ENCODE measurements at places on chromosomes 13 and 19.

GRCh38 chr19:36032251-36033104 lies at the start of gene CLIP3:
TSS of gene CLIP3 (minus strand) at chr19:36032873. CDS start at chr19:36032357, 516 bp downstream.
- peak; percentile 18 for DNase-seq

GRCh38 chr19:43450545-43450997 lies 14.8 kb downstream of the LYPD3 start:
- DNase-seq: no peak

DNA sequence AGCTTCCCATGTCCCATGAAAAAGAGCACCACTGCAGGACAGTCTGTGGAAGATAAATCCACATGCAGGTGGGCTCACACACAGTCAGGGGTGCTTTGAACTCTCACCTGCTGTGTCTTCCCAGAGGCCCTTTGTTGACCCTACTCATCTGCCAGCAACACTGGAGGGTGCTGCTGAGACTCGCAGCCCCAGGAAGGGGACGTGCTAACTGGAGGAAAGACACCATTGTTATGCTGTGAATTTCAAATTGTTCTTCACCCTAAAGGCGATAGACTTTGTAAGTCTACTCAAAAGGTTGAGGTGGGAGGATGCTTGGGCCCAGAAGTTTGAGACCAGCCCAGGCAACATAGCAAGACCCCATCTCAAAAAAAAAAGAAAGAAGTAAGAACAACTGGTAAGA lies 107.3 kb upstream of the SERP2 start:
- DNase-seq: no peak

- DNase-seq: no peak
These were observed 35.6 kb downstream of the COL4A1 start for GRCh38 chr13:110271313-110271712.

- no peak for DNase-seq
These were observed 13.8 kb downstream of the SPACA6 start for GRCh38 chr19:51706885-51707284.

DNA sequence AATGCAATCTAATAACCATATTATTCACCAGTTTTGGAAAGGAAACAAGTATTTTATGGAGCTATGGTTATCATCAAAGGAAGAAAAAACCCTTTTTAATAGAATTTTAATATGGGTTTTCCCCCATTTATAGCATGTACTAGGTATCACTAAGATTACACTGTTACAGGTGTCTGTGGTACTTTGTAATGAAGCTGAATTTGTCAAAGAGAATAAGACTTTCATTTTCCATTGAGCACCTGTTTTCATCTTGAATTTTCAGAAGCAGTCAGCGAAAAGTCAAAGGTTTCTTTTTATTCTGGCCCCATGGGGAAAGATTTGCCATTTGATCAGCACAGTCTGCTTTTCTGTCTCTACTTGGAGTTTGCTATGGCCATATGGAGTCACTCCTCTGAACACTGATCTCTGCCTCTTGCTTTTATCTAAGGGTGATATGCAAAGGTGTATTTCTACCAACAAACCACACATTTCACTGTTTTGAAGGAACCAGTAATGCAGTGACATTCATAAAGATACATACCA lies 590.0 kb downstream of the DCT start:
- no peak for DNase-seq

- DNase-seq: no peak
These were observed 237.4 kb downstream of the RGCC start for GRCh38 chr13:41694545-41695301.

DNA sequence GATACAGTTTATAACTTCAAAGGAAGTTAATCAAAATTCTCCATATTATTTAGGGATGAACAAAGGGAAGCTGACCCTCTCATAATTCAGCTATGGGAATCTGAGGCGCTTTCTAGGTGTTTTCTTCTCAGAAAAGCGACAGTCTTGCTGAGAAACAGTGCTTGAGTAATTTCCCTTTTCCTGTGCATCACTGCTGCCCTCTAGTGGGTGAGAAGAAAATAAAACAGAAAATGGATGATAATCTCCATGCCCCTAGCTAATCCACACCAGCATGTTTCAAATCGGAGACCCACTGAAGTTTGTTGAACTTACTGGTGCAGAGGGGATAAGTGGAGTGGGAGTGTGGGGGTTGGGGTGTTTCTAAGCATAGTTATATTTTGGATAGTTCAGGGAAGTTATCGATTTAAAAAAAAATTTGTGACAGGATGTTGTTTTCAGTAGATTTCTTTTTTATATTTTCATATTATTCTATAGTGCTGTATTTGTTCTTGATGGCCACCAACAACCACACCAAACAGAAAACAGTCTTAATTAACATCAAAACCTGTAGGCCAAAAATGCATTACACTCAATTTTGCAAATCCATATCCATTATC lies 21.4 kb downstream of the LCP1 start:
- peak; percentile 68 for DNase-seq

GRCh38 chr13:32147976-32148375 lies 116.4 kb downstream of the FRY start:
- DNase-seq: no peak

DNA sequence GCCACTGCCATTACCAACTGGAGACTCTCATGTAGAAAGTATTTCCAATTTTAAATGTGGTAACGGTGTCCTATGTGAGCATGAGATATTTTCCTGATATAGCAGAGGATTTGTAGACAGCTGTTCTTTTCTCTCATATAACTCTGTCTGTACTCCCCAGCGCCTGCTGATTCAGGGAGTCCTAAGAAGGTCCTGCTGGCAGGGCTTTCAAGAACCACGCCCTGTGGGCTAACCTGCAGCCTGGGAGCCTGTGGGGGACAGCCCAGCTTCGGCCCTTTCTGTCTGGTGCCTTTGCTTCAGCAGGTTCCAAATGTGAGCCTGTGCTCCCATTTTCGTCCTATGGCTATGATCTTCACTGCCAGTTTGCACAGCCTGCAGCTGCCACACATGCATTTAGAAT lies 316.8 kb downstream of the ATP8A2 start:
- no peak for DNase-seq

DNA sequence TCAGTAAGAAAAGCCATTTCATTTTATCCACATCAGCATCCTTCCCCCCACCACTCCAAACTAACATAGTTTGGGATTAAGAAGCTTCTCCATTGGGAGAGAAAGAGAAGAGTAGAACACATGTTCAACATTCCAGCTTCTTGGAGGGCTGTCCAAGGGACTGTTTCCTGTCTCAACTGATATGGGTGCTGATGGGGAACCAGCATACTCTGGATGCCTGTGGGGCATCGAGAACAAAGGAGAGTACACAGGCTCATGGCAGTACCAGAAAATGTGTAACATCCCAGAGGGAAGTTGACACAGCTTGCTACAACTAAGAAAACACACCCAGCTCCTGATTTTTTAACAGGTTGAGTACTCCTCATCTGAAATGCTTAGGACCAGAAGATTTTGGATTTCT lies 24.7 kb downstream of the SUCLA2 start:
- DNase-seq: no peak

DNA sequence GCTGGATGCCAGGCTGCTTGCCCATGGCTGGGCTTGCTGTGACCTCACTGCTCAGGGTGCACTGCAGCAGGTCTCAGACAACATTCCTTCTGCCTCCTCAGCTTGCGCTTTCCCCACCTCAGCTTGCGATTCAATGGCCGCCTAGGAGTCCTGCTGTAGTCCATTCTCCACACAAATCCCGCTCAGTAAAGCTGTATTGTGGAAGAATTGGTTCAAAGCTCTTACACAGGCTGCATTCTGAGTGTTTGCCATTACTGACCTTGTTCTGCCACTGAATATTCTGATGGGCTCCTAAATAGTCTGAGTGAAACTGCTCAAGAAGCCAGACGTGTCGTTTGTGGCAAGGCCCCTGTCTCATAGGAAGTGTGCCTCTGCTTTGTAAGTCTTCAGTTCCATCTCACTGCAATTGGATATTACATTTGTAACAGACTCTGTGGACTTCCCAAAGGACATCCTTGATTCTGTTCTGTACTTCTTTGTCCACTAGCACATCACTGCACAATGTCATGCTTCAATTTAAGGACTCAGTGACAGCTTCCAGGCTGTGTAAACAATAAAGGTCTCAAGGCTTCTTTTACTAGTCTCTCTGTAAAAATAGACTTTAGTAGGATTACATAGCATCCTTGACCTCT lies 49.8 kb downstream of the KATNAL1 start:
- no peak for DNase-seq

DNA sequence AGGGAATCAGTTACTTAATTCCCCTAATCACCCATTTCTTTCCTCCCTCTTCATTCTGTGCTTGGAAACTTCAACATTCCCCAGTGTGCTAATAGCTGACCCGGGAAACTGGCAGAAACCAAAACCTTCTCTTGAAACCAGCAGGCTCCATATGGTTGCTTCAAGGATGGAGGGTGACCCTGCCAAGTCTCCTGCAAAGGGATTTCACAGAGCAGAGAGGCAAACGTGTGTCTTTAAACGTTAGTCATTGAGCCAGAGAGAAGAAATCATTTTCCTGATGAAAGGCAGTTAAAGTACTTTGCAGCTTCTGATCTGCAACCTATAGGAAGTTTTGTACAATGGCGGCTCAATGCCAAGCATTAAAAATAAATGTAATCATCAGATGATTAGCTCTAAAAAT lies 220.9 kb downstream of the POU4F1 start:
- no peak for DNase-seq

- peak; percentile 6 for DNase-seq
These were observed 3.4 kb upstream of the ZNF333 start for GRCh38 chr19:14686411-14686810.

DNA sequence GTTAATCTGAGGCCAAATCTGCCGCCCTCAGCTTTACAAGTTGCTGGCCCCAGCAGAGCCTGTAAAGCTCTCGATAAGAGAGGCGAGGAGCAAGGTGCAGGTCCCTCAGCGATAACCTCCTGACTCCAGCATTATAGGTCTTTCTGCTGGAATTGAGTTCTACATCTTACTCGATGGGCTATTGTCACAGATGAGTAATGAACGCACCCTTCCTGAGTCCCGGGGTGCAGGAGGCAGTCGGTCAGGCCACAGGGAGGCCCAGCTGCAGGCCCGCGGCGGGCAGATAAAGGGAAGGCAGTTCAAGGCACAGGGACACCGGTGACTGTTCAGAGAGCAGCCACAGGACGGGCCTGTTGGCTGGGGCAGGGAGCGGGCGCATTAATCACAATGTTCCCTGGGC lies 157.6 kb upstream of the OBI1 start:
- no peak for DNase-seq

DNA sequence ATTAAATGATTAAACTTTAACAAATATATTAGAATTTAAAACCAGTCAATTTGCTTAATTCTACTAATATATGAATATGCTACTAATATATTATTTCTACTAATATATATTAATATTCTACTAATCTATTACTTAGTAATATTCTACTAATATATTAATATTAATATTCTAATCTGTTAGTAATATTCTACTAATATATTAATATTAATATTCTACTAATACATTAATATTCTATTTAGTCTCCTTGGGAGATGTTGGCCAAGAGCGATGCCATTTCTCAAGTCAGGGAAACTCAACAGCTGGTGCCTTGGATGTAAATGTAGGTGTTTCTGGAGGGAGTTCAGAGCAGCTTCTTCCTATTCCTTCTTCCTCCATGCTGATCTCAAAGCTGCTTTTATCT lies 259.2 kb upstream of the TMTC4 start:
- DNase-seq: no peak

DNA sequence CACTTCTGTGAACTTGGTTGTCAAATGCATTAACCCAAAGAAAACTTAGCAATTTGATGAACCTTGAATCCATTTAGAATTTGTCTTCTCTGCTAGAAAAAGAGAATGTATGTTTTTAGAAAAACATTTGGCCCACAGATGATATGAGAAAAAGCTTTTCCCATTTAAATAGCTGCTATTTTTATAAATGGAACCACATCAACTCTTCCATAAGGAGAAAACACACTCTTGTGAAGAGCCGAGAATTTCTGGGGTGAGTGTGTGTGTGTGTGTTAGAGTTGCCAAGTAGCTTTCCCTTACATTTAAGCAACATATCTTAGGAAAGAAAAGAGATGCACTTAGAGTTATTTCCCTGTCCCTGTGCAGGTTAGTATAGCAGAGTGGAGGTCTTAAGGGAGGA lies 322.8 kb downstream of the ITGBL1 start:
- DNase-seq: no peak

DNA sequence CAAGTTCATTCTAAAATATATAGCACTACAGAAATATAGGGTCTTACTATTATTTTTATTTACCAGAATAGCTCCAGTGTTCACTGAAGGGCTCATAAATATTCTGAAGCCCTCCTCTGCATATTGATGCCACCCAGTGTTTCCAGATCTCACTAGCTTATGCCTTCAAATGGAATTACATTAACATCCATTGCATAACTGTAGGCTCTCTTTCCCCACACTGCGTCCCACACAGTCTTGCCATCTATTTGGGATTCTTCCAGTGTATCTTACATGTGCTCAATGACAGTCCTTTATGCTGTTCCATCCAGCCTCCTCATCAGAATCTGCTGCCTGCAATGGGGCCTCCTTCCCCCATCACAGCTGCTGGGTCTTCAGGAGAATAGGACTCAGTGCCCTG lies 137.2 kb downstream of the CYSLTR2 start:
- DNase-seq: no peak

DNA sequence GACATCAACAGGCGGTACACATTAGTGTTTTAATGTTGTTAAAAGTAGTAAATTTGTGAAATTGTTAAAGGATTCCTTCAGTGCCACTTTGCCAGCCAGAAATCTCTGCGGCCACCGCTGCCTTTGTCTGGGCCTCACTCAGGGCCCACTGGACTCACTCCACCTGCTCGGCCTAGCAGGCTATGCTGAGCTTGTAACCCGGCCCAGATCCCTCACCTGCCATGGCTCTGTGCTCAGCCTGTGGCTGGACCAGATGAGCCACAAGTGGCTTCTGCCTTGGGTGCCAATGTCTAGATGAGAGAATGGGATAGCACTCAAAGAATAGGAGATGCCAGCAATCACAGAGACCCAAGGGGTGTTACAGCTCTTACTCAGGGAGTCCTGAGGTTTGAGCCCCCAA lies 1228.0 kb downstream of the DIAPH3 start:
- no peak for DNase-seq

- DNase-seq: no peak
These were observed 49.2 kb downstream of the KLF5 start for GRCh38 chr13:73107970-73108369.

- DNase-seq: peak; percentile 27
These were observed 4.2 kb upstream of the ISYNA1 start for GRCh38 chr19:18441804-18442788.

- DNase-seq: no peak
These were observed 2.3 kb downstream of the OR7C2 start for GRCh38 chr19:14943601-14944000.

DNA sequence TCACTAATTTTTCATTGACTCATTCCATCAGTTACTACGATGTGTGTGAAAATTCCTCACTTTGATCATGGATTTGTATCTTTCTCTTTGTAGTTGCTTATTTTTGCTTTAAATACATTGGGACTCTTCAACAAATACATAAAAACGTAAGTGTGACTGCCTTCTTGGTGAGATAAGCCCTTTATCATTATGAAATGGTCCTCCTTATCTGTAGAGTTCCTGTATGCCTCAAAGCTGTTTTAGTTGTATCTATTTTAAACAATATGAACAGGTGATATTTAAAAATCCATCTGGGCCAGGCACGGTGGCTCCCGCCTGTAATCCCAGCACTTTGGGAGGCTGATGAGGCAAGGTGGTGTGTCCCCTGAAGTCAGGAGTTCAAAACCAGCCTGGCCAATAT lies 11.3 kb downstream of the DCUN1D2 start:
- no peak for DNase-seq

All from CD4-positive, alpha-beta T cell treated with Interleukin-6 at 100 ng/mL for 8 hours (primary cell).